ENCODE measurements at places on chromosomes 16 and 17.

- peak; percentile 81 for DNase-seq
These were observed 2.6 kb upstream of the ADORA2B start for GRCh38 chr17:15942207-15942833.

DNA sequence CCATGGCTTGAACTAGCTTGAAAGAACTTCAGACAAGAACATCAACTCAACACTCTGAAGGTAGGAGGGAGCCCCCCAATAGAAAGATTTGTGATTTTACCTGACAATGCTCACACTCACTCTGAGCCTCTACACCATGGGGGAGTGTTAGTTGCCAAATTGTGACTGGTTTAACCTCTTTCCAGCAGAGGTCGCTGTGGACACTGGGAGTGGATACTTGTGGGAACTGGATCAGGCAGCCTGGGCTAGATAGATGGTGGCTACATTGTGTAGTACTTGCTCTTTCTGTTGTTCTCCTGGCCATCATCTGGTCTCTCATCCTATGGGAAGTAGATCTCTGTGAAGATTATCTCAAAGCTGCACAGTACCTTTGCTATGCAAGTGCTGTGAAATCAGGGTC lies 2.9 kb downstream of the SMPD3 start:
- no peak for DNase-seq

GRCh38 chr17:71437166-71437565 lies 683.7 kb upstream of the SOX9 start:
- DNase-seq, result no peak

GRCh38 chr17:55683550-55684315 lies 38.9 kb downstream of the TMEM100 start:
- DNase-seq, result no peak

DNA sequence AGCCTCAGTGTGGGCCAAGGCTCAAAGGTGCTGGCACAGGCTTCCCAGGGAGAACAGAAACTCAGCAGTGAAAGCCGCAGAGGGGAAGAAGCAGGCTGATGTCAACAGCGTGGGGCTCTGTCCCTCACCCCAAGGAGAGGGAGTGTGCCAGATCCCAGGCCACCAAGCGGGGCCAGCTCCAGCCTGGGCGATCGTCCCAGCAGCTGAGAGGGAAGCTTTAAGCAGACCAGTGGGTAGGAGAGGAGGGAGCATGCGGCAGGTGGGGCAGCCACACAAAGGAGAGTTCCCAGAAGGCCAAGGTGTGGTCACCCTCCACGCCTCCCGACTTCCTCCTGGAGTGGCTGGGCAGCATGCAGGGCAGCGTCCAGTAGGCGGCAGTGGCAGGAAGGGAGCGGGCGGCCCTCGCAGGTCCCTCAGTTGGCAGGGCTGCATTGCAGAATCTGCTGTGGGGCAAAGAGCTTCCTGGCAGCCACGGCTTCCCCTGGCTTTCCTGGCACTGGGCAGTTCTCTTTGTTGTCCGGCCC lies 6.0 kb downstream of the SYNGR2 start:
- peak; percentile 93 for DNase-seq

DNA sequence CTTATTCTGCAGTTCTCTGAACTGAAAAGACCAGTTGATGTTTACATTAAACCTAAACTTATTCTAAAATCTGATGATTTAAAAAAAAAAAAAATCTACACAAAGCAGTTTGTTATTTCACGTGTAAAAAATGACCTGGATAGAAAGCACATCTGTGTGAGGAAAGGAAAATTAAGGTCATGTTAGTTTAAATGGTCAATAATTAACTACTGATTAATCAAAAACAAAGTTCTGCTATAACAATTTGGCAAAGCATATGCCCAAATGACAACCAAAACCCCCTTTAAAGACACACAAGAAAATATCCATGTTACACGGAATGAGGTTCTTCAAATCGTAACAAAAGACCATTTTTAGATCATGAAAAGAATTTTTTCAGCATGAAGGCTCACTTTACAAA lies 30.4 kb downstream of the CACNG1 start:
- DNase-seq, result no peak

DNA sequence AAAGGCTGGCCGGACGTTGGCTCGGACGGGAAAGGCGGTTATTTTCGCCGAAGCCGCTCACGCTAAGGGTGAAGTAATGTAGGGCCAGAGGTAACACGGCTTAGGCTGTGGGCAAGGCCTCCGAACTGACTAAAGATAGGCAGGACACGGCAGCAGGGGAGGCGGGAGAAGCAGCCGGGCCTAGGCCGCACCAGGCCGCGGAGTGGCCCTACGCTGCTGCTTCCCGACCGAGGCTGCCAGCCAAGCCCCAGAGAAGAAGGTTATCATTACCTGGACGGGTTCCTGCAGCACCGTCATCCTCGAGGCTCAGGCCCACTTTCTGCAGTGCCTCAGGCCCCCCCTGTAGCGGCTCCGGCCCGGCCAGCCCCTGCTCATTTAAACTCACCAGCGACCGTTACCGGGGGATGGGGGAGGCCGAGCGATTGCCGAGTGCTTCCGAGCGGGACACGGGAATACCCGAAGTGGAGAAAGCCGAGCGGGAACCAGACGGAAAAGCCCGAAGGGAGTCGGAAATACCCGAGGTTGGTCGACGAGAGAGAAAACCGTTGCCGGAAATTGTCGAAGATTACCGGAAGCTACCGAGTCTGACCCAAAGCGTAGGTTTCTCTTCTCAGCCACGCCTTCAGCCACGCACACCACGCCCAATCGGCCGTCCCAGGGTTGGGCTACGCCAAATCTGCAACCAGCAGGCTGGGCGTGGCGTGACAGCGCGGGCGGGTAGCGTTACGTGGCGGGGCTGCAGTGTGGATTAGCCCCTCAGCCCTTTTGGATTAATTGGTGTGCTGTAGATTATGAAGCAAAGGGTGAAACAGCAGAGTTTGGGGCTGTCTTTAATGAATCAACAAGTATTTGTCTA lies at the start of gene CDC27:
TSS of gene CDC27 (minus strand) at position 420 of the 856 bp plus-strand sequence. CDS start at position 297, 123 bp downstream.
- DNase-seq, result peak; percentile 99

DNA sequence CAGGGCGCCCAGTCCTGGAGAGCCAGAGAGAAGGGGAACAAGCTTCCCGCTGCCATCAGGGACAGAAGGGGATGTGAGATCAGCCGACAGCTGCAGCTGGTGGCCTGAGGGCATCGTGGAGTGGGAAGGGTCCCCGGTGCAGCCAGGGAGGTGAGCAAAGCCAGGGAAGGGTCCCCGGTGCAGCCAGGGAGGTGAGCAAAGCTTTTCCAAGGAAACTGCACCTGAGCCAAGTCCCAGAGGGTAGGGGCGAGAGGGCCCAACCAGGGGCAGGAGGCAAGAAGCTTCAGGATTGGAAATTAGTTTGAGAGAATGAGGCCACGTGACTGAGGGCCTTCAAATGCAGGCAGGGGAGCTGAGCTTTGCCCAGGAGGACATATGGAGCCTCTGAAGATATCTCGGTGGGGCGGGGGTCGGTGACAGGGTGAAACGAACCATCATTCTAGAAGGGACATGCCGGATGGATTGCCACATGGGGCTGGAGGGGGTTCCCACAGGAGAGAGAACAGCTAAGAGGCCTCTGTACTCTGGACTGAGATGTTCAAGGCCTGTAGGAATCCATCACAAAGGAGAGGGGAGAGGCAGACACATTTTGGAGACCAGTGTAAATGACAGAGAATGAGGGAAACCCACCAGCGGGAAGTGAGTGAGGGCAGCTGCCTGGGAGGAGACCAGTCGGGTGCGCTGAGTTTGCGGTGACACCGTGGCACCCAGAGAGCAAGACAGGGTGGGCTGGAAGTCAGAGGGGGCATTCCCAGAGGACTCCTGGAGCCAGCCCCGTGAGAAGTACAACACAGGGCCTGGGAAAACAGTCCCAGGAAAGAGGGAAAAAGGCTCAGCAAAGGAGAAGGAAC lies 31.4 kb upstream of the RPH3AL start:
- DNase-seq, result peak; percentile 73

- DNase-seq, result peak; percentile 88
These were observed 12.8 kb downstream of the SMIM5 start for GRCh38 chr17:75645889-75646637.

DNA sequence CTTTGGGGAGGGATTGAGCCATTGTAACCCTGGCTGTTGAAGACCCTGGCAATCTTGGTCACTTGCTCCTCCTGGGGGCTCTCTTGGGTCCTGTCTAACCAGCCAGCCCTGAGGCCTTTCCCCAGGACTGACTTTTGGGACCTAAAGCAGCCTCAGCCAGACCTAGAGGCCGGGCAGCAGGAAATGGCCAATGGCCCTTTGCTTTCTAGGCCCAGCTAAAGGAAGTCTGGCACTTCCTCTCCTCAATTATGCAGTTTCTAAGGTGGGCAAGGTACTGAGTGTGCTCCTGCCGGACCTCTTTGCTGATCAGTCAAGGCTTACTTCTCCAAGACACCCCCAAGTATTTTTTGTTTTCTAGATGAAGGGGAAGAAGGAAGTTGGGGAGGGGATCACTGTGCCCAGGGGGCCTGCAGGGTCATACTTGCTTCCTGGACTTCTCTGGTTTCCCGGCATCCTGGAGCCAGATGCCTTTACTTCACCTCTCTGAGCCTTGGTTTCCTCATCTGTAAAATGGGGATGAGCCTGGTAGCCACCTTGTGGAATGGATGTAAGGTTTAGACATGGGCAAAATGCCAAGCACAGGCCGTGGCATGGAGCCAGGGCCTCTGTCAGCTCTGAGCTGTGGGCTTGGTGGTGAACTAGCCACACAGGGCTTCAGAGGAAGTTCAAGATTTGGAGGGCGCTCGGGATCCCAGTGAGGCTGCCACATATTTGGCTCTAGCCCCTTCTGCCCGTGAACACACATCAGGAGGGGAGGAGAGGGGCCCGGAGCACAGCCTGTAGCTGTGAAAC lies 8.6 kb downstream of the CX3CL1 start:
- DNase-seq, result peak; percentile 81

- no peak for DNase-seq
These were observed 21.1 kb downstream of the CMC2 start for GRCh38 chr16:80985611-80986010.

- DNase-seq, result no peak
These were observed 191.1 kb downstream of the ZFHX3 start for GRCh38 chr16:72856797-72857196.

- DNase-seq, result no peak
These were observed 26.2 kb upstream of the EMP2 start for GRCh38 chr16:10606607-10607006.

GRCh38 chr16:20887207-20887606 lies 13.0 kb downstream of the DCUN1D3 start:
- DNase-seq, result no peak

DNA sequence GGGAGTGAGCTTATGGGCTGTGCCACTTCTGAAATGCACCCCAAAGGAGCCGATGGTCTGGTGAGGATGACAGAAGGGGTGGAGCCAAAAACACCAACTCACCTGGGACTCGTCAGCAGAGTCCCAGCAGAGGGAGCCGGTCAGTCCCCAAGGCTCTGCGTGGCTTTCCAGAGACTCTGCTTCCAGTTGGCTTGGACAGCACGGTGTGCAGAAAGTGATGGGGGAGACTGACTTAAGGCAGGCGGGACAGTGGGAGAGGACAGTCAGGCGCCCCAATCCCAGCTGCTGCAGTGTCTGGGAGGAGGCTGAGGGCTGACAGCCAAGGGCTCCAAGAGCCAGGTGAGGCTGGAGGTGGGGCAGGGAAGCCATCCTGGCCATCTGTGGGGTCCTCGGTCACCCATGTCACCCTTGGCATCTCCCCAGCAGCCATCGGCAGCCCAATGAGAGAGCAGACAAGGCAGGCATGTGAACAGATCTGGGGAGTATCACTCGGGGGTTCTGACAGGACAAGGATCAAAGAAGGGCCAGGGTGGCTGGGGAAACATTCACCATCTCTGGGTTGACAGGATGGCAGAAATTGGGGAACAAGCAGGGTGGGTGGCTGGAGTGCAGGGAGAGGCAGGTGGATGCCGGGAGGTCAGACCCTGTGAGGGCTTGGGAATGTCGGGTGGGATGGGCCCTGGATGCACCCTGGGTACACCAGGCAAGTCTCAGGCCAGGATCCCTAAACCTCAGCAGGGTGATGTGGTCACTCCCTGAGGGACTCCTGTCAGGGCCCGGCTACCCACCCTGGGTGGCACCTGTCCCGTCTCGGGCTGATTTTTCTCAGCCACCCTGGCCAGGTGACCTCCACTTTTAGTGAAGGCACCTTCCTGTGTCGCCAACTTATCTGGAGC lies 8.9 kb upstream of the KRTAP17-1 start:
- DNase-seq, result peak; percentile 55

DNA sequence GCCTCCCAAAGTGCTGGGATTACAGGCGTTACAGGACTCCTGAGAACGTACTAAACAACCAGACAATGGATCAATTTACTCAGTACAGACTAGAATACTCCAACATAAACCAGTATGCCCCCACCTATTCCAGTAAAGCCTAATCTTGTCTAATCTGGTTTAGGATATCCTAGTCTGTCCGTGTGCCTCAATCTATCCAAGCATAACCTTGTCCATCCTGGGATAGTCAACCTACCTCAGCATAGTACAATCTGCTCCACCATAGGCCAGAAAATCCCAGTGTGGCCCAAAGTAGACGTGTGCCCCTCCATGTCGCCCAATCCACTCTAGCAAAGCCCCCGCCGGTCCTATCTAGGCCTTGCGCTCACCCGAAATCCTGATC lies 625 bp downstream of the DVL2 start:
- no peak for DNase-seq

DNA sequence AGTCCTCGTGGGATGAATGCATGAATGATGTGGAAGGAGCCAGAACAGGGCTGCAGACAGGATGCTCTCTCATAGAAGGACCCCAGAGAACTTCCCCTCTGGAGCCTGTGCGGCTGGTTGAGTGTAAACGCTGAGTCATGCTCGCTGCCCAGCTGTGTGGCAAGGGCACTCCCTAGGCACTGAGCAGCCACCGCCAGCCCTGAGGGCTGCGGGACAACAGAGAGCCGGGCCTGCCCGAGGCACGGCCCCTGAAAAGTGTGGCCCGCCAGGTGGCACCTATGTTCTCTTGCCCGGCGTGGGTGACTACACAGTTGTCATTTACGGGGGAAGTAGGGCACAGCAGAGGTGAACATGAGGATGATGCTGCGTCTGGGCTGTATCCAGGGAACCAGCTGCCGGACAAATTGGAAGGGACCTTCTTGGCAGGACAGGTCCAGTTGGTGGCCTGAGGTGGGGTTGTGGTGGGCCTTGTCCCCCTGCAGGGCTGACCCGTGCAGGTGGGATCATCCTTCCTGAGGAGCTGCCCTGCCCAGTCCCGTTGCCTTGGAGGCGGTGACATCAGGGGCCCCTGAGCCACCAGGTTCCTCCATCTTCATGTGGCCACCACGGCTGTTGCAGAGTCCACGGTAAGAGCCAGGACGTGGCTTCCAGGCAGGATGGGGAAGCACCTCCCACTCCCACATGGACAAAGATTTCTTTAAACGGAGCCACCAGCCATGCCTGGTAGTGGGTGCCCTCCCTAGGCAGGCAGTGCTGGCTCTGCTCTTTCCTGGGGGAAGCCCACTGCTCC lies 94.8 kb upstream of the CBX4 start:
- no peak for DNase-seq

- no peak for DNase-seq
These were observed 419.9 kb downstream of the CDH13 start for GRCh38 chr16:83046664-83047063.

- no peak for DNase-seq
These were observed 139.5 kb downstream of the BCAS3 start for GRCh38 chr17:60817192-60817591.

DNA sequence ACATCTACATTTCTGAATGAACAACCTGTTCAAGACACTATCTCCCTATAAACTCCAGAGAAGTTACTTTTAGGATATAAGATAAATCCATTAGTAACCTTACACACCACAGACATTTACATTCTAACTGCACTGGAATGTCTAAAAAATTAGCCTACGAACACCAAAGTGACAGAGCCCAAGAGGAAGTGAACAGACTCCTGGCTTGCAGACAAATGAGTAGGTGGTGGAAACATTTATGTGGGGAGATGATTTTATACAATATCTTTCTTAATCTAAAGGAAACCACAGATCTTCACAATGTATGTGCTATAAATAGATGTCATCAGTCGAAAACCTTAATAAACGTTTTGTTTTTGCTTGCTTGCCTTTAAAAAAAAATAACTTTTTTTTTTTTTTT lies 18.8 kb downstream of the ZNF652 start:
- no peak for DNase-seq

Data from posterior vena cava (tissue), 2 donors.